Spleen (tissue), 13 donors: ENCODE measurements at places on chromosomes 2 and 18. TPM values are rescaled to one million over a fixed set of nuclear protein-coding genes. Genes with fewer than 3 reads are reported as not detected.

Gene MEP1B
- total RNA-seq: 0.26 TPM

Gene SLC5A7
- not detected for total RNA-seq

Gene PJVK
- 2.1 TPM for total RNA-seq

DNA sequence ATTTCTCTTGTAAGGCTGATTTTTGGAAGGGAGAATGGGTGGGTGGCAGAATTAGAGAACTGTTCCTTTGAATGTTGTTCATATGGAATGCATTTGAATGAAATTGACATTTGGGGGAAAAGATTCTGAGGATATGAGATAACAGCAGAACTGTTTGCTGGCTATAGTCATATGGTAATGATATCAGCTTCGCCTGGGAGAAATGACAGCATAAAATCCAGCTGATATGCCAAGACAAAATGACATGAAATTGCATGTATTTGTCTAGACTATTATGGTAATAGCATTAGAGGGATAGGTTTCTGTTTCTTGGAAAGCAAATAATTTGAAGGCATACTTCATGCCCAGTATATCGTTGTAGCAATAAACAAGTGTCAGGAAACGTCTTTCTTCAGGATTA lies 150.8 kb upstream of the SPATS2L start:
- H3K4me1 ChIP-seq: no peaks in the 10 kb centered on the region
- H3K27ac ChIP-seq: no peak overlapping the region
- no peaks in the 10 kb centered on the region for H3K36me3 ChIP-seq
- DNase-seq: no peak

- H3K4me3 ChIP-seq: no peak overlapping the region
- no peaks in the 10 kb centered on the region for H3K36me3 ChIP-seq
- H3K27me3 ChIP-seq: peaks cover 100% of the 10 kb centered on the region
- no peak overlapping the region for H3K27ac ChIP-seq
- peak; percentile 50 for DNase-seq
Observed at GRCh38 chr2:236162031-236162845, 5.9 kb downstream of the GBX2 start.

- no peak overlapping the region for H3K27ac ChIP-seq
- no peak overlapping the region for H3K4me3 ChIP-seq
- no peaks in the 10 kb centered on the region for H3K27me3 ChIP-seq
- H3K36me3 ChIP-seq: no peaks in the 10 kb centered on the region
Observed at GRCh38 chr2:30790879-30791278, 16.4 kb downstream of the CAPN13 start.

DNA sequence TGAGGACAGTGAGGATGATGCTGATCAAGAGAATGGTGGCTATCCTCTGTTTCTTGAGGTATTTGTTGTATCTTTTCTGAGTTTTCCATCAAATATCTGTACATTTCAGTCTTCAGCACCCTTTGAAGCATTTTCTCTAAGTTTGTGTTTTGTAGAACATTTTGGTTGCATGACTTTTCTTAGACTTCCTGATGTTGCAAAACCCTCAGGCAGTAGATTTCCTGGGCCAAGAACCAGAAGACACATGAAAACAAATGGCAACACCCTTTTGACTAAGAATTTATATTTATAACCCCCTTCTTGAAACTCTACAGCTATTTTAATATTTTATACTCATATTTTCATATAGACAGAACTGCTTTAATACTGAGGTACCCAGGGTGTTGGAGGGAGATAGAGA lies 16.2 kb downstream of the HNMT start:
- H3K27ac ChIP-seq: no peak overlapping the region
- H3K4me1 ChIP-seq: no peaks in the 10 kb centered on the region
- no peaks in the 10 kb centered on the region for H3K27me3 ChIP-seq
- H3K4me3 ChIP-seq: no peak overlapping the region
- no peak for DNase-seq
- H3K36me3 ChIP-seq: no peaks in the 10 kb centered on the region

- no peak for DNase-seq
- H3K4me3 ChIP-seq: no peak overlapping the region
- H3K36me3 ChIP-seq: no peaks in the 10 kb centered on the region
- H3K4me1 ChIP-seq: peaks cover 87% of the 10 kb centered on the region
Observed at GRCh38 chr2:10402062-10402585, 46.0 kb downstream of the ODC1 start.

GRCh38 chr2:192307530-192307929 lies 112.8 kb upstream of the TMEFF2 start:
- H3K27ac ChIP-seq: no peak overlapping the region
- DNase-seq: no peak
- H3K4me1 ChIP-seq: no peaks in the 10 kb centered on the region
- H3K36me3 ChIP-seq: no peaks in the 10 kb centered on the region
